ENCODE measurements at places on chromosomes 12 and 14.

DNA sequence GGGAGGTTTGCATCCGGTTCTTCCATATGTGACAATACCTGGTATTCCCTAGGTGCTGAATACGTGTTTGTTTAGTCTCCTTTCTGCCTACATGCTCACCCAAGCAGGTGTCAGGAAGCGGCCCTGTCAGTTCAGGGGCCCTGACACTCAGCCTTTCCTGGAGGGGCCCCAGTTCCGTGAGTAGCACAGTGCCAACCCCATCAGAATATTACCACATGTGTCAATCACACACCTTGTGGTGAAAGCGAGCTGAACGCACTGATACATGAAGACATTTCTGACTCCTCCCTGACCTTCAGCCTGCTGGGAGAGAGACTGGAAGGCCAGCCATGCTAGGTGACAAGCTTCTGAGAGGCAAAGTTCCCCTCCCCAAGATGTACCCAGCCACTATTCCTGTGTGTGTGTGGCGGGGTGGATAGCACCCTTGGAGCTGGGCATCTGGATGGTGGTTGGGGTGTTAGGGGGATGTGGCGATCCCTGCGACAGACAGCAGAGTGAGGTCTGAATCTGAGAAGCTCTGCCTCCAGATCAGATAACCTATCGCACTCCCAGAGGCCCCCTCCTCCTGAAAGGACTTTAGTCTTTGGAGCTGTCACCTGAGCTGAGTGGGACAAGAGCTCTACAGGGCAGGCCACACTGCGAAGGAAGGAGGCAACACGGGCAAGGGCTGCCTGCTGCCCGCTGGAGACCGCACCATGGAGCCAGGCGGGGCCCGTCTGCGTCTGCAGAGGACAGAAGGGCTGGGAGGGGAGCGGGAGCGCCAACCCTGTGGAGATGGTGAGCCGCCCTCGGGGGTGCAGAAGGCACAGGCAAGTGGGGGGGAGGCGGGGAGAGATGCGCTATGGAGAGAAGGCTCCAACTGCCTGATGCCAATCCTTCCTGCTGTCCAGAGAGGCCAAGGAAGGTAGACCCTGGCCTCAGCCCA is at the start of gene SOAT2:
SOAT2 (plus strand) TSS at position 604 of the 925 bp plus-strand sequence; CDS start at position 696, 92 bp downstream.
- H3K27me3 ChIP-seq = no peaks in the 10 kb centered on the region
- no peak within 1 kb of the TSS for H3K27ac ChIP-seq
- H3K4me1 ChIP-seq = peaks cover 34% of the 10 kb centered on the region
- no peak within 1 kb of the TSS for H3K4me3 ChIP-seq
- peaks cover 23% of the 10 kb centered on the region for H3K36me3 ChIP-seq

- DNase-seq = no peak
- no peaks in the 10 kb centered on the region for H3K27me3 ChIP-seq
- H3K36me3 ChIP-seq = no peaks in the 10 kb centered on the region
- H3K4me3 ChIP-seq = no peak overlapping the region
- H3K4me1 ChIP-seq = peaks cover 8% of the 10 kb centered on the region
- H3K27ac ChIP-seq = peak overlapping the region; percentile 63
Measured at GRCh38 chr12:23211384-23212320, 586.7 kb downstream of the ETNK1 start.

GRCh38 chr12:117360222-117360550 is 1.2 kb downstream of the NOS1 start:
- no peaks in the 10 kb centered on the region for H3K36me3 ChIP-seq
- H3K27me3 ChIP-seq = peaks cover 74% of the 10 kb centered on the region
- no peak overlapping the region for H3K4me3 ChIP-seq
- no peak for DNase-seq
- H3K27ac ChIP-seq = no peak overlapping the region

GRCh38 chr12:29533815-29534489 is 36.5 kb upstream of the OVCH1 start:
- H3K4me3 ChIP-seq = no peak overlapping the region
- H3K36me3 ChIP-seq = peaks cover 4% of the 10 kb centered on the region
- no peak overlapping the region for H3K27ac ChIP-seq
- no peaks in the 10 kb centered on the region for H3K27me3 ChIP-seq

GRCh38 chr12:27101290-27101689 is 18.9 kb upstream of the C12orf71 start:
- H3K36me3 ChIP-seq = no peaks in the 10 kb centered on the region
- no peaks in the 10 kb centered on the region for H3K27me3 ChIP-seq
- no peak overlapping the region for H3K27ac ChIP-seq
- H3K4me3 ChIP-seq = no peak overlapping the region
- H3K4me1 ChIP-seq = no peaks in the 10 kb centered on the region

DNA sequence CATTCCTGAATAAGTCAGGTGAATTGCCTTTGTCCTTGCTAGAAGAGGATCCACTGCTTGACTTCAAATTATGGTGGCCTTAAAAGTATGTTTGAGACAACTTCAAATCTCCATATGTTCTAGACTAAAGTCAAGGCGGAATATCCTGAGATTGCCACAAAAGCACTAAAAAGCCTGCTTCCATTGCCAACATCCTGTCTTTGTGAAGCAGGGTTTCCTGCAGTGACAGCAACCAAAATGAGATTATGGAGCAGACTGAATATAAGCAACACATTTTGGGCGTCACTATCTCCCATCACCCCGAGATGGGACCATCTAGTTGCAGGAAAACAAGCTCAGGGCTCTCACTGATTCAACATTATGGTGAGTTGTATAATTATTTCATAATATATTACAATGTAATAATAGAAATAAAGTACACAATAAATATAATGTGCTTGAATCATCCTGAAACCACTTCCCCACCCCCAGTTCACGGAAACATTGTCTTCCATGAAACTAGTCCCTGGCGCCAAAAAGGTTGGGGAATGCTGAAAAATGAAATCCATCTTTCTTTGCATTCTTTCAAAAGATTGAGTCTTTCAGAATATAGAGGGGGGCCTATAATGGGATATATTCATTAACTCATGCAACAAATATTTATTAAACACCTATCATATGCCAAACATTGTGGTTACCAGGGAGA is 143.7 kb downstream of the GPHN start:
- DNase-seq = no peak
- no peaks in the 10 kb centered on the region for H3K4me1 ChIP-seq
- H3K4me3 ChIP-seq = no peak overlapping the region
- no peak overlapping the region for H3K27ac ChIP-seq
- no peaks in the 10 kb centered on the region for H3K27me3 ChIP-seq
- H3K36me3 ChIP-seq = no peaks in the 10 kb centered on the region

- H3K27ac ChIP-seq = no peak overlapping the region
- no peak overlapping the region for H3K4me3 ChIP-seq
- DNase-seq = no peak
- H3K27me3 ChIP-seq = no peaks in the 10 kb centered on the region
- no peaks in the 10 kb centered on the region for H3K36me3 ChIP-seq
Measured at GRCh38 chr14:36214476-36215216, 38.1 kb upstream of the PTCSC3 start.

GRCh38 chr14:72740966-72741825 is 152.7 kb downstream of the DPF3 start:
- H3K4me3 ChIP-seq = no peak overlapping the region
- no peaks in the 10 kb centered on the region for H3K36me3 ChIP-seq
- no peaks in the 10 kb centered on the region for H3K4me1 ChIP-seq
- no peak overlapping the region for H3K27ac ChIP-seq
- DNase-seq = peak; percentile 31

DNA sequence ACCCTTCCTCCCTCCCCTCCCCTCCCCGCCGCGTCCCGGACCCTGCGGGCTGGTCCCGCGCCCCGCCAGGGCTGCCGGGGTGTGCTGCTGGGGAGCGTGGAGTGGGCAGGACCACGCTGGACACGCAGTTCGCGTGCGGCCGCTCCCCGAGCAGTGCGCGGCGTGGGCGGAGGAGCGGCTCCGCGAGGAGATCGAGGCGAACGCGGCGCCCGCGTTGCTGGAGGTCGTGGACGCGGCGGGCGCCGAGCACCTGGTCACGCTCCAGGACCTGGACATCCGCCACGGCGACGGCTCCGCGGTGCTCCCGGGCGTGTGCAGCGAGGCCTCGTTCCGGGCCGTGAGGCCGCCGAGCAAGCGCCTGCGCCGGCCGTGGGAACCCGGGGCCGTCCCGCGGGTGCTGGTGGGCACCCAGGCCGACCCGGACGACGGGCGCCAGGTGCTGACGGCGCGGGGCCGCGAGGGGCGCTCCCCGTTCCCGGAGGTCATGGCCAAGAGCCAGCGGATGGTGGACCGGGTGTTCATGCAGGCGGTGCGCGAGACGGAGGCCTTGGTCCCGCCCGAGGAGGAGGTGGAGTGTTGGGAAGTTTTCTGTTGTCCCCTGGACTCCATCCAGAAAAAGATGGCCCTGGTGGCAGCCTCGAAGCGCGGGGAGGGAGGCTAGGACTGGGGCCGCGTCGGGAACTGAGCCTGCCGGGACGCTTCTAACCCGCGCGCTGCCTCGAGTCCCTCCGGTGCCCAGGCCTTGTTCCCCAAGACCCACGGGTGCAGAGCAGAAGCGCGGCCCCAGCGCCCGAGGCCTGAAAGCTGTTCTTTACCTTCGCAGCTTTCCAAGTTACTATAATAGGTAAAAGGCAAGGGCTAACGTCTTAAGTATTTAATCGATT is 54.7 kb upstream of the EIF5 start:
- DNase-seq = no peak
- peaks cover 12% of the 10 kb centered on the region for H3K4me1 ChIP-seq
- no peaks in the 10 kb centered on the region for H3K27me3 ChIP-seq
- peak overlapping the region; percentile 22 for H3K4me3 ChIP-seq

DNA sequence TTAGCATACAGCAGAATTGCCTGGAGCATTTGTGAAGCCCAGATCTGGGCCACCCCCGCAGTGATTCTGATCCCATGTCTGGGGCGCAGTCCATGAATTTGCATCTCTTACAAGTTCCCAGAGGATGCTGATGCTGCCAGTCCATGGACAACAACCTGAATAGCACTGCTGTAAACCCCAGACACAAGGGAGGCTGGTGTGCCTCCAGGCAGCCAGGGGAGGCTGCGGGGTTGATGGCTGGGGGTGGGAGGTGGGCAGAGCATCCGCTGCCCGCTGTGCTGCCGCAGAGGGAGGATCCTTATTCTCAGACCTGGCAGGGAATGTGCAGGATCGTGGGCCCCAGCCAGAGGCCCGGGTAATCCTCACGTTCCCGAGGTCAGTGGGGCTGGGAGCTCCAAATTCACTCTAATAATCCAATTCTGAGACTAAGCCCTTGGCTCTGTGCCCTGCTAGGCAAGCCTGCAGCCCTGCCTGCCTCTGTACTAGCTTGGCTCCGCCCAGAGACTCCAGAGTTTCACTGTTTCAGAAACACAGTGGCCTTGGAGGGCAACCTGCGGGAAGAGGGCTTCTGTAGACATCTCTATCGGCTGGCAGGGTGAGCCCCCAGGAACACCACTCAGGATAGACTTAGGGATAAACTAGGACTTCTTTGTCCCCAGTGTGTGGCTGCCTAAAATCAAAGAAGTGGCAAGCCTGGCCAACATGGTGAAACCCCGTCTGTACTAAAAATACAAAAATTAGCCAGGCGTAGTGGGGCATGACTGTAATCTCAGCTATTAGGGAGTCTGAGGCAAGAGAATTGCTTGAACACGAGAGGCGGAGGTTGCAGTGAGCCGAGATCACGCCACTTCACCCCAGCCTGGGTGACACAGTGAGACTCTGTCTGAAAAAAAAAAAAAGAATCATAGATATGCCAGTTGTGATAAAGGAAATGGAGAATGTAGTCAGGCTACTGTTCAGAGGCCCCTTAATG is 17.8 kb upstream of the MLEC start:
- H3K36me3 ChIP-seq = no peaks in the 10 kb centered on the region
- peak; percentile 32 for DNase-seq
- peak overlapping the region; percentile 25 for H3K4me3 ChIP-seq
- H3K27ac ChIP-seq = peak overlapping the region; percentile 61
- H3K27me3 ChIP-seq = no peaks in the 10 kb centered on the region

DNA sequence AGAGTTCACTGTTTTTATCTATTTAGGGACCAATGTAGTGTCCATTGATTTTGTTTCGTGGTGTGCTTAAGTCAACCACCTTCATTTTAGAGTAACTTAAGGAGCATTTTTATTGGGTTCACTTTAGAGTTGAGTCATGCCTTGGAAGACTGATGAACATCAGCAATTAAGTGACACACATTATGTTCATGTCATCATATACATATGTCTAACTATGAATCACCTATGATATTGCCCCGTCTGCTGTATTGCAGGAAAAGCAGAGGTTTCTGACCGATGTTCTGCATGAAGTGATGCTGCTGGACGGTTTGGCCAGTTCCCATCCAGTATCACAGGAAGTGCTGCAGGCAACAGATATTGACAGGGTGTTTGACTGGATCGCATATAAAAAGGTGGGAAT is 227.1 kb downstream of the TRHDE start:
- no peak overlapping the region for H3K4me3 ChIP-seq
- no peak overlapping the region for H3K27ac ChIP-seq
- H3K27me3 ChIP-seq = no peaks in the 10 kb centered on the region
- no peaks in the 10 kb centered on the region for H3K4me1 ChIP-seq
- no peaks in the 10 kb centered on the region for H3K36me3 ChIP-seq

- no peaks in the 10 kb centered on the region for H3K27me3 ChIP-seq
- no peaks in the 10 kb centered on the region for H3K36me3 ChIP-seq
- peak; percentile 52 for DNase-seq
- H3K27ac ChIP-seq = no peak overlapping the region
- H3K4me3 ChIP-seq = no peak overlapping the region
Measured at GRCh38 chr12:55043542-55043941, 23.8 kb downstream of the NEUROD4 start.

DNA sequence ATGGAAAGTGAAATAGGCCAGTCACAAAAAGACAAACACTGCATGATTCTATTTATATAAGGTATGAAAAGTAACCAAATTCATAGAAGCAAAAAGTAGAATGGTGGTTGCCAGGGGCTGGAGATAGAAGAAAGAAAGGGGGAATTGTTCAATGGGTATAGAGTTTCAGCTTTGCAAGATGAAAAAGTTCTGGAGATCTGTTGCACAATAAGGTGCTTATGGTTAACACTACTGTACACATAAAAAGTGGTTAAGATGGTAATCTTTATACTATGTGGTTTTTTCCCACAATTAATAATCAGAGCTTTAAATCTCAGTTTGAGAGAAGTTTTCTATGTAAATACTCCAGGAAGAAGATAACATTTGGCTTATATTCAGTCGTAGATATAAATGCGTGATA is 73.4 kb downstream of the SLC38A4 start:
- H3K27me3 ChIP-seq = no peaks in the 10 kb centered on the region
- H3K4me3 ChIP-seq = no peak overlapping the region
- no peak overlapping the region for H3K27ac ChIP-seq
- no peaks in the 10 kb centered on the region for H3K36me3 ChIP-seq
- no peak for DNase-seq
- H3K4me1 ChIP-seq = no peaks in the 10 kb centered on the region

GRCh38 chr12:6604259-6605029 is 2.7 kb downstream of the CHD4 start:
- H3K27me3 ChIP-seq = no peaks in the 10 kb centered on the region
- peaks cover 28% of the 10 kb centered on the region for H3K36me3 ChIP-seq
- peak overlapping the region; percentile 84 for H3K4me3 ChIP-seq
- H3K4me1 ChIP-seq = peaks cover 48% of the 10 kb centered on the region
- DNase-seq = peak; percentile 60

DNA sequence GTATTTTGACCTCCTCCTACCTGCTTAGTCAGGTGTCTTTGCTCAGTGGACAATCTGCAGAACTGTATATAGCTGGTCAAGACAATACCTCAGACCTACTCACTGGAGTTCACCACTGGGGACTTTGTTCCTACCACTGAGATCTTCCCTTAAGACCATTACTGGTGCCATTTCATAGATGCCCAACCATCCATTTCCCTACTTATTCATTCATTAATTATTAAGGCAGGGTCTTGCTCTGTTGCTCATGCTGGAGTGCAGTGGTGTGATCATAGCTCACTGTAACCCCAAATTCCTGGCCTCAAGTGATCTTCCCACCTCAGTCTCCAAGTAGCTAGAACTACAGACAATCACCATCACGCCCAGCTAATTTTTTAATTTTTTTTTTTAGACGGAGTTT is 22.8 kb upstream of the CRADD start:
- H3K27me3 ChIP-seq = no peaks in the 10 kb centered on the region
- no peaks in the 10 kb centered on the region for H3K36me3 ChIP-seq
- no peaks in the 10 kb centered on the region for H3K4me1 ChIP-seq
